NCI-H69 (cell line): ENCODE measurements at places on chromosomes 5 and 9.

DNA sequence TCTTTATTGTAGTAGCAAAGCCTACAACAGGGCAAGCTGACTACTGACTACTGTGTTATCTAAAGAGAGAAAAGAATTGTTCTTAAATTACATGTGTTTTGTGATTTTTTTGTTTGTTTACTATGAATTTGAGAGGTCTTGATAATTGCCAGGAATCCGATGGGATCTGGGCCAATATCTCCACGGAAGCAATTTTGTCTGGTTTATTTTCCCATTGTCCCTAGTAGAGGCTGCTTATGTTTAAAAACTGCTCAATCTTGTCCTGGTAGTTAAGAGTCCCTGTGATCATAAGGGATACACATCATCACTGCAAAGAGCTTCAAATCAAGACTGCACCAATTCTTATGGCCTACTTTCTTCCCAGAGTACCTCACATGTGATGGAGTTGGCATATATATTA lies 94.4 kb downstream of the GLDC start:
- peak; percentile 74 for DNase-seq

- DNase-seq = no peak
Observed at GRCh38 chr9:79686381-79687130, 114.8 kb downstream of the TLE4 start.

DNA sequence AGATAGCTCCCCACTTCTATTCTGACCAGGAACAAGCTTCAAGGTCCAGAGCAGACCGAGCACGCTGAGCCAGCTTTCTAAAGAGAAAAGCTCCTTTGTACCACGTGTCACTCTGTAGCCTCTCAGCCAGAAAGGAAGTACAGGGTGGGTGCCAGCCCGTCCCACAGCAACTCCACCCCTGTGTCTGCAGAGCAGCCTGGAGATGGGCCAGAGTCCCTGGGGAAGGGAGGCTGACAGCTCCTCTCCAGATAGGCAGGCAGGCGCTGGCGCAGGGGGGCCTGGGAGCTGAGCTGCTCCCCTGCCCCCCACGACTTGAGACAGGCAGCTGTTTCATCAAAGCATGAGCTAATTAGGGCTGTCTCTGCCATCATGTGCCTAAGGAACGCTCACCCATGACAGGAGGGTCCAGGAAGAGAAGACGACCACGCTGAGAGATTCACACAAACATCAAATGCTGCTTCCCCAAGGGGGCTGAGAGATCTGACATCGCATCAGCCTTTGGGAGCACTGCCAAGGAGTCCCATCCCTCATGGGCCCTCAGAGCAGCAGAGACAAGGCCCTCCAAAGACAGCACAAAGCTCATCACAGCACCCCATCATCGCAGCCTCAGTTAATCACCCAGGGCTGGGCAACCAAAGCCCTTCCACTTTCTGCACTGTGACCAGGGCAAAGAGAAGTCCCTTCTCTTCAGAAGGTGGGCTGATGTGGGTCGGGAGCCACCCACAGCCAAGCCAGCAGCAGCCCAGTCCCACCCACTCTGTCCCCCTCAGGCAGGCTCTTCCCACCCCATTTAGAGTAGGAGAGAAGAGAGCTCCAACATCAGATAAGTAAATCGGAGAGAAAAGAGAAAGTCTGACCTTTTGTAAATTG lies 78.5 kb upstream of the LRRTM2 start:
- peak; percentile 98 for DNase-seq

DNA sequence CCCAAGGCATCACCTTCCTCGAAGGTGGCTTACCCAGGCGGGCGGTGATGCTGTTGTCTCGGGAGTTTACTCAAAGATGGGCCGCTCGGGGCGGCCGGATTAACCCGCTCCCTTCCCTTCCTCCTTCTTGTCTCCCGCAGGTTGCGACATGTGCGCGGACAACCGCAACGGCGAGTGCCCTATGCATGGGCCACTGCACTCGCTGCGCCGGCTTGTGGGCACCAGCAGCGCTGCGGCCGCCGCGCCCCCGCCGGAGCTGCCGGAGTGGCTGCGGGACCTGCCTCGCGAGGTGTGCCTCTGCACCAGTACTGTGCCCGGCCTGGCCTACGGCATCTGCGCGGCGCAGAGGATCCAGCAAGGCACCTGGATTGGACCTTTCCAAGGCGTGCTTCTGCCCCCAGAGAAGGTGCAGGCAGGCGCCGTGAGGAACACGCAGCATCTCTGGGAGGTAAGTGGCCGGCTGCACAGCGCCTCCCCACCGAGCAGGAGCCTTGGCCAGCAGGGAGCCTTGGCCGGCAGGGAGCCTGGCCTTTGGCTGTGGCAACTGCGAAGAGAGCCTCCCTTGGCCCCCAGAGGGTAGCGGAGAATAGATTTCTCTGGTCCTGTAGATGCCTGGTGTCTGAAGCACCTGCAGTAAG lies 10.6 kb downstream of the PRDM6 start:
- peak; percentile 85 for DNase-seq

GRCh38 chr5:142641711-142642110 lies 44.2 kb downstream of the FGF1 start:
- DNase-seq = no peak

DNA sequence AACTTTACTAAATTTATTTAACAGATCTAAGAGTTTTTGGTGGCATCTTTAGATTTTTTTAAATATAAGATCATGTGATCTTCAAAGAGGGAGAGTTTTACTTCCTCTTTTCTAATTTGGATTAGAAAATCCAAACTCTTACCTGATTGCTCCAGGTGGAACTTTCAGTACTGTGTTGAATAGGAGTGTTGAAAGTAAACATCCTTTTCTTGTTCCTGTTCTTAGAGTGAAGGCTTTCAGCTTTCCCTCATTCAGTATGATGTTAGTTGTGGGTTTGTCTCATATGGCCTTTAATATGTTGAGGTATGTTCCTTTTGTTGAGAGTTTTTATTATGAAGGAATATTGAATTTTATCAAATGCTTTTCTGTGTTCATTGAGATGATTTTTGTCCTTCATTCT lies 650.0 kb upstream of the SGCD start:
- DNase-seq = no peak

DNA sequence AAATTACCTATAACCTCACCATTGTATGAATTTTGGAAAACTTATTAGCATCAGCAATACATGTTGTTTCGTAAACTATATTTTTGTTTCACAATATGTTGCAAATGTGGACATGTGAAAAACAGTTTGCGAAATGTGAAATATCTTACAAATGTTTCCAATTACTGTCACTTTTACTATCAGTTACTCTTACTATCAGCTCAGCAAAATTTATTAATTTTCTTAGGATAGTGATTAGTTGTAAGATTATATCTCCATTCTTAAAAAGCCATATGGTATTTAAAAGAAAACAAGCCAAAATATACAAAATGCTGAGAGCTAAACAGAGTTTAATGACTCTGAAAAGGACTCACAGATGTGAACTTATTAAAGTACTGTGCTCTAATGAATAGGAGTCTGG lies 111.9 kb upstream of the LPAR1 start:
- no peak for DNase-seq

- DNase-seq = peak; percentile 25
Observed at GRCh38 chr5:134146651-134147518, 29.9 kb downstream of the SKP1 start.

- peak; percentile 87 for DNase-seq
Observed at GRCh38 chr9:19479874-19480273, 71.1 kb downstream of the ACER2 start.

GRCh38 chr9:129320575-129321285 lies 142.7 kb upstream of the IER5L start:
- DNase-seq = peak; percentile 80

- no peak for DNase-seq
Observed at GRCh38 chr9:124423155-124423554, 7.9 kb upstream of the PSMB7 start.
